Dermis microvascular lymphatic vessel endothelial cell (primary cell): ENCODE measurements at places on chromosomes 6 and 20.

DNA sequence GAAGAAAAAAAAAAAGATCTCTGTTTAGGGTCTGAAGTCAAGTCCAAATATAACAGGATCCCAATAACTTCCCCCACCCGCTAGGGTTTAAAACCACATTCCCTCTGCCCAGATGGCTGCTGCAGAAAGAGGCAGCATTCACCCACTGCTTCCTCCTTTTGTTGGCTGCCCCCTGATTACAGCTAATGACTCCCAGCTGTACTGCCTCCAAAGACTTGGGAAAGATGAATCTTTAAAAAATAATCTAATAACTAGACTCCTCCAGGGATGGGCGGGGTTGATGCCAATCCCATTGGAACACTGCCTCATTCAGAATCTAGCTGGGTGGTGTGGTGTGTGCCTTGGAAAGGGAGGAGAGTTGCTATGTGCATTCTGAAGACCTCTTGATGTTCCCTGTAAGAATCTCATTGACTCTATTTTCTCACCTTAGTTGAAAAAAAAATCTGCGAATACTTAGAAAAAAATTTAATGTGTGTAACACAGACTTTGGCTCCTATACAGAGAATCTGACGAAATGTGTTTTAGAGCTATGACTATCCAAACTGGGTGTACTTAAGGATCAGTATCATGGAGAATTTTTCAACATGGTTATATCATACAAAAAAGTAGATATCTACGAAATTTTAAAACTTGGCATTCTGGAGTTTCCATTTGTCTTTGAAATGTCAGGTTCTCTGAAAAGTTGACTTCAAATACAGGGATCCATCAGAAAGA, 174.0 kb downstream of the RNF144B start:
- DNase-seq = no peak

DNA sequence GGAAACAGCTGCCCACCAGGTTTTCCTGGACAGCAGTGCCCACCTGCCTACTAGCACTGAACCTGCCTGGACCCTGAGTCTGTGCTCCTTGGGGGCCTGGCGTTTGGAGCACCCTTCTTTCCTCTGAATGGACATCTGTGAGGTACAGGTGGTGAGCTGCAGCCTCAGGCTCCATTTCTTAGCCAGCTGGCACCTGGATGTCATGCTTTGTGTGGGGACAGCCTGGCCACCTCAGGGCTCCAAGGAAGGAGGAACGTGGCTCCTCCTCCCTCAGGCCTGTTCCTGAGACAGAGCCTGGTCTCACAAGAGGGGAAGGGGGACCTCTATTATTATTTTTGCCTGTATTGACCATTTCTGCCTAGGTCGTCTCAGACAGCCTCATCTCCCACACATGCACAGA, 8.1 kb downstream of the TMEM151B start:
- DNase-seq = no peak

- DNase-seq = no peak
Measured at GRCh38 chr6:148720897-148721296, 25.9 kb upstream of the UST start.

GRCh38 chr6:135141728-135142127, 39.4 kb upstream of the MYB start:
- no peak for DNase-seq

- no peak for DNase-seq
Measured at GRCh38 chr20:35838205-35838604, 66.4 kb downstream of the PHF20 start.

DNA sequence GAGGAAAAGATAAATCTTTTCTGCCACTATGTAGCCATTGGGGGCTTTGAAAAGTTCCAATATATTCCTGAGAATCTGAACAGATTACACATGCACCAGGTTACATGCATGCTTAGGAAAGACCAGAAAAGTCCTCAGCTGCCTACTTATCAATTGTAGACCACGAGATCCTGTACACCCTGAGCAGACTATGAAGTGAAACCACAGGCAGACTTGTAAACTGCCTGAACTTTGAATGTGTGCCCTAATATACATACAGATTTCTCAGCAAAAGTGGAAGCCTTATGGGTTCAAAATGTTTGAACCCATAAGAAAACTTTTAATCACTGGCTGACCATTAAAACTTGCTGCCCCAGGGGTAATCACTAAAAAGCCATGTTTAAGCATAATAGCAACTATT, 273.5 kb upstream of the RUNX2 start:
- DNase-seq = no peak

- DNase-seq = peak; percentile 18
Measured at GRCh38 chr6:90168693-90169131, 127.9 kb downstream of the BACH2 start.

DNA sequence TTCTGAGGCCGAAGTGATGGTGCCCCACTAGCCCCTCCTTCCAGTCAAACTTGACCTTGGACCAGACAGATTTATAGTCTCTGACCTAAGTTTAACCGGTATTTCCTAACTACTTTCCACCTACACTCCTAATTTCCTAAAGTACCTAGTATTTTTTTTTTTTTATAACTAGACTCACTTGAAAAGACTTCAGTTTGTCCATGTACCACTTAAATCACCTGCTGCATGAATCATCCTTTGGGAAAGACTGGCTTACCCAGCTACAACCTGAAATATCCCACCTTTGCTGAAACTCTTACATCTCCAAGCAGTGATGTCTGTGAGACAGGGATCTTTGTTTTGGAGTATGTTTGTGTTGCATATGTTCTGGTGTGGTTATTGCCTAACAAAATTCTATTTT, 71.1 kb downstream of the ZDHHC14 start:
- DNase-seq = no peak

- DNase-seq = peak; percentile 40
Measured at GRCh38 chr20:17822039-17822438, 122.3 kb downstream of the BANF2 start.

GRCh38 chr20:10611357-10611756, 62.4 kb downstream of the JAG1 start:
- no peak for DNase-seq

GRCh38 chr6:106026748-106027715, 59.1 kb upstream of the PRDM1 start:
- DNase-seq = no peak

GRCh38 chr20:43430265-43431133, 27.2 kb upstream of the SRSF6 start:
- no peak for DNase-seq

DNA sequence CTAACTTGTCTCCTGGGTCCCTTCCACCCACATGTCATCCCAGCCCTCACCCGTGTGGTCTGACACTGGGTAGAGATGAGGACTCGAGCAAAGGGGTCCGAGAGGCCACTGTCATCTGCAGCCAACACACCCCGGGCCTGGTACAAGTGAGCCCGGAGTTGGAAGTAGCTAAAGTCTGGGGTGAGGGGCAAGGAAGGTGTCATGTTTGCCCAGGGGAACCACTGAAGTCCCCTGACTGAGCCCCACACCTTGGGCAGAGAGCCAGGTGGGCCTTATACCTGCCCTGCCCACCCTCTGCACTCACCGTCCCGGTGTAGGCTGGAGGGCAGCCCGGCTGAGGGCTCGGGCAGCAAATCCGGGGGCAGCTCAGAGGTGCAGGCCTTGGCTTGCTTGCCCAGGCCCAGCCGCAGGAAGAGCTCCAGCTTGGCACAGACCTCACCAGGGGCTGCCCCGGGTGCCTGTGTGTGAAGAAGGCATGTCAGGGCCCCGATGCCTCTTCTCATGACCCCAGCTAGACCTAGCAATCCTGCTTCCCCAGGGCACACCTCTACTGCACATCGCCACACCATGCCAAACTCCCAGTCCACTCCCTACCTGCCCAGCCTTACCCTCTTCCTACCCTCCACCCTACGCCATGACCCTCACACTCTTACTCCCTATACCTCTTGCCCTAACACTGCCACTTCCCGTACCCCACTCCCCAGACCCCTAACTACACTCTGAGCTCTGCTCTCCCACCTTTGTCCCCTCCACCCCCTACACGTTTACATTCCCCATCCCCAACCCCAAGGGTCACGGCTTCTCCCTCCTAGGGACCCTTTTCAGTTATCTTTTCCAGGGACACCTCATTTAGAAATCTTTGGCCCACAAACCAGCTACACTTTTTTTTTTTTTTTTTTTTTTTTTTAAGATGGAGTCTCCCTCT, 31.7 kb upstream of the SPAG4 start:
- DNase-seq = no peak

- no peak for DNase-seq
Measured at GRCh38 chr6:109498052-109498451, 15.0 kb upstream of the ZBTB24 start.

DNA sequence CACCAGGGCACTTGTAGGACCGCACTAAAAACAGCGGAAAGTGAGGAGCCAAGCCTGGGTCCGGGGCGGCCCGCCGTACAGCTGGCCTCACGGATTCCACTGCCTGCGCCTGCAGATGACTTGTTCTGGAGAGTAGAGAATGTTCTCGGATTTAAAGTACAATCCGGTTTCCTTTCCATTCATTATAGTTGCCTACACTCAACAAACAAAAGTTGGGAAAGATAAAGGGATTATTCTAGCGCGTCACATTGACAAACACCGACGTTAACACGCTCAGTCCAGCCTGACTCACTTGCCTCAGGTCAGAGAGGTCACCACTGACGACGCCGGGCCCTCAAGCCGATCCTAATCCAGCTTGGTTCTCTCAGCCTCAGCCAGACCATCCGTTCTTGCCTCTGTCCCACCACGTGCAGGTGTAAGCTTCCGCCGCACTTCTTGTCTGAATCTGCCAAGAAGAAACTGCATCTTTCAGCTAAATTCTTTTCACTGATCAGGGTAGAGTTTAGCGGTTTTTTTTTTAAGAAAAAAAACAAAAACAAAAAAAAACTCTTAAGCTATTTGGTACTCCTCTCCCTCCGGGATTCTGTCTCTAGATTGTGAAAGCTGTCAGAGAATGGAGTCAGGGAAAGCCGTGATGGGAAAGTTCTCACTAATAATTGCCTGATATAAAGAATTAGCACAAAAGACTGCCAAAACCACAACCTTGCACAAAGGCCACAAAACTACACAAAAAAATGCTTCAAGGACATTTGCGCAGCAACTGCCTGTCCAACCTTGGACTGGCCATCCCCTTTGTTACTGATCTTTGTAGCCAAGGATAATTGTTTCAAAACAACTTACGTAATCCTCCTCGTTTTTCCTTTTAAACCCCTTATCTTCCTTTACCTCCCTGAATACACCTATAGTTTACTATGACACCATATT, 1.1 kb upstream of the PHF10 start:
- DNase-seq = peak; percentile 45

GRCh38 chr6:147381712-147382111, 126.8 kb upstream of the SAMD5 start:
- no peak for DNase-seq

DNA sequence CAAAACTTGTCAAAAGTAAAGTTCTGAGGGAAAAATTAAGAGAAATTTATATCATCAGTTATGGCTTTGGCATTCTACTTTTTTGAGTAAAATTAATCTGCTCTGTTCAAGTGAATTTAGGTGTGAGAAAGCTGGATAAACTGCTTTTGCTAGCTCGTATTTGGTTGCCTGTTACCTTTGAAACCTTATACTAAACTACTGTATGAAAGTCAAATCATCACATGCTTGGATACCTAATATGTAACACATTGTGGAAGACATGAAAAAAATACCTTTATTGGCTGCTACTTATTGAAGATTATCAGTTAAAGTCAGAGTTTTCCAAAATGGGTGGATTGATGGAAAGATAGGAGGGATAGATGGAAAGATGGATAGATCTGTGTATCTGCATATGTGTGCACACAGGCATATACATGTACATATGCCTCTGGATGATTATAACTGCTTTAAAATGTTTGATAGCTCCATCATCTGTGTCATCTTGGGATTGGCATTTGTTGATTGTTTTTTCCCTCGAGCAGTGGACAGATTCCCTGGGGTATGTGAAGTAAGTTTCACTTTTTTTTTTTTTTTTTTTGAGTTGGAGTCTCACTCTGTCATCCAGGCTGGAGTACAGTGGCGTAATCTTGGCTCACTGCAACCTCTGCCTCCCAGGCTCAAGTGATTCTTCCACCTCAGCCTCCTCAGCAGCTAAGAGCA, 24.3 kb downstream of the SCAF8 start:
- DNase-seq = no peak

- DNase-seq = no peak
Measured at GRCh38 chr6:36443471-36444428, 950 bp downstream of the KCTD20 start.

- no peak for DNase-seq
Measured at GRCh38 chr6:40280231-40280630, 306.9 kb downstream of the LRFN2 start.

GRCh38 chr6:82182756-82183155, 64.8 kb downstream of the IBTK start:
- no peak for DNase-seq

DNA sequence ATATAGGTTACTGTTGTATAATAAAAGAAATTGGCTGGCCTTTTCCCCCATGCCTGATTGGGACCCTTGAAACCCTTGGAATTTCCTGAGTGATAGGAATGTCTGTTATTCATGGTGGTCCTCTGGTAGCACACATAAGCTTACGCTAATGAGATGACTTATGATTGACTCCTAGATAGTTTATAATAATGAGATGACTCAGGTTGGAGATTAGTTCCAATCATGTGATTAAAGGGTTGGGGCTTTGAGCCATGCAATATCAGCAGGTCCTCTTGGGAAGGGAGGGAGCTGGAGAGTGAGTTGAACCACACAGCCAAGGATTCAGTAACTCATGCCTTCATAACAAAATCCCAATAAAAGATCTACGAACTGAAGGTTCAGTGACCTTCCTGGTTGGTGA, 407.6 kb upstream of the MANEA start:
- no peak for DNase-seq

GRCh38 chr6:36839749-36840431, 646 bp upstream of the CPNE5 start:
- no peak for DNase-seq

GRCh38 chr6:92297101-92297500, 1122.3 kb downstream of the EPHA7 start:
- no peak for DNase-seq

GRCh38 chr20:4102381-4102780, 87.0 kb upstream of the RNF24 start:
- no peak for DNase-seq

- DNase-seq = no peak
Measured at GRCh38 chr6:151422981-151423380, 28.9 kb downstream of the RMND1 start.

GRCh38 chr6:157952861-157953351, 28.8 kb upstream of the SYNJ2 start:
- no peak for DNase-seq

DNA sequence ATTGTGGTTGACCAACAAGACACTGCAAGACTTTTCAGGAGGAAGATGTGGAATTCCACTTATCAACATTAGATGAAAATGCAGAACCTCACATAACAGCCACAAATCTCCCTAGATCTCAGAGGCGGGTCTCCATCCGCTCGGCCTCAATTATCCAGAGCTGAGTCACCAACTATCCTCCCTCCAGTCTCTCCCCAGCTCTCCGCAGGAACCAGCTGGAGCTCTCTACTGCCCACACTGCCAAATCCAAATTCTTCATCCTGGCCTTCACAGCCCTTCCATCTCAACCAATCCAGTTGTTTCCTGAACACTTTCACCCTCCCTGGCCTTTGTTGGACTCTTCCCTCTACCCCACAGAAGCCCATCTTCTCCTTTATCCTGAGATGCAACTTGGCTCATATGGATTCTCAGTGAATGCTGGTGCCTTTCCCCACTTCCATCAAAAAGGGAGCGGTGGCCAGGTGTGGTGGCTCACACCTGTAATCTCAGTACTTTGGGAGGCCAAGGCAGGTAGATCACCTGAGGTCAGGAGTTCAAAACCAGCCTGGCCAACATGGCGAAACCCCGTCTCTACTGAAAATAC, 3.5 kb upstream of the TGIF2 start:
- DNase-seq = peak; percentile 9
